ENCODE measurements at places on chromosomes 7 and 10.

GRCh38 chr7:99554939-99555338 lies 3.0 kb upstream of the FAM200A start:
- H3K4me1 ChIP-seq = peaks cover 6% of the 10 kb centered on the region
- no peak overlapping the region for H3K27ac ChIP-seq
- no peaks in the 10 kb centered on the region for H3K27me3 ChIP-seq

- no peaks in the 10 kb centered on the region for H3K36me3 ChIP-seq
- no peak overlapping the region for H3K4me3 ChIP-seq
- no peak for DNase-seq
- H3K27ac ChIP-seq = no peak overlapping the region
Measured at GRCh38 chr7:106887421-106887820, 22.3 kb downstream of the PIK3CG start.

DNA sequence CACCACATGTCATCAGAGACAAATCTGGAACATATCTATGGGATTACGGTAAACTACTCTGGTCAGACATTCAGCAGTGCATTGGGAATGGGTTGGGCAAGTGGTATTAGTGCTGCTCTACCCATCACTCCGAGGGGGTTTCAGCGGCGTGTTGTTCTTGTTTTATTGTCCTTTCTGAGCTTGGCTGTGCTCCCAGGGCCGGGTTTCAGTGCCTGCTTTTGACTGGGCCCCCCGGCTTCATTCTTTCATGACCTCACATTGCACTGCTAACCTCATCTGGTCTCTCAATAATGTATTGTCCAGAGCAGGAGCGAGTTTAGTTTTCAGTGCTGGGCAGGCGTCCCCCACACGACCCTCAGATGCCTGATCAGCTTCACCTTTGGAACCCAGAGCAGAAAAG lies 364.6 kb downstream of the PAXIP1 start:
- H3K4me1 ChIP-seq = no peaks in the 10 kb centered on the region
- H3K4me3 ChIP-seq = no peak overlapping the region
- no peak overlapping the region for H3K27ac ChIP-seq
- no peaks in the 10 kb centered on the region for H3K36me3 ChIP-seq
- H3K27me3 ChIP-seq = no peaks in the 10 kb centered on the region

DNA sequence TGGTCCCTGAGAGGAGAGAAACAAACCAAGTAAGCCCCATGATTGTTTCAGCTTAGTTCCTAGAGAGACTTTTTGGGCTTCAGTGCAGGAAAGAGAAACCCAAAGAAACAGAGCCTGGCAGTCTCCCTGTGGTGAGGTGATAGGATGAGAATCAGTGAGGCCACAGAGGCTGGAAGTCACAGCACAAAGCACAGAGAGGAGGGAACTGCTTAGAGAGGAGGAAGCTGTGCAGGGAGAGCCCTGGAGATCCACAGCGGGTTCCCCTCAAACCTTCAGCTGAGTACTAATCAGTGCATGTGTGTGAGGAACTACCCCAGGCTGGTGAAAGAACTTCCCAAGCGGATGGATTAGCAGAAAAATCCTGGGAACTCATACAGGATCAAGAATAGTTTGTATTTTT lies 27.4 kb upstream of the HECW1 start:
- no peak for DNase-seq
- no peaks in the 10 kb centered on the region for H3K4me1 ChIP-seq
- H3K27me3 ChIP-seq = no peaks in the 10 kb centered on the region
- H3K4me3 ChIP-seq = no peak overlapping the region

DNA sequence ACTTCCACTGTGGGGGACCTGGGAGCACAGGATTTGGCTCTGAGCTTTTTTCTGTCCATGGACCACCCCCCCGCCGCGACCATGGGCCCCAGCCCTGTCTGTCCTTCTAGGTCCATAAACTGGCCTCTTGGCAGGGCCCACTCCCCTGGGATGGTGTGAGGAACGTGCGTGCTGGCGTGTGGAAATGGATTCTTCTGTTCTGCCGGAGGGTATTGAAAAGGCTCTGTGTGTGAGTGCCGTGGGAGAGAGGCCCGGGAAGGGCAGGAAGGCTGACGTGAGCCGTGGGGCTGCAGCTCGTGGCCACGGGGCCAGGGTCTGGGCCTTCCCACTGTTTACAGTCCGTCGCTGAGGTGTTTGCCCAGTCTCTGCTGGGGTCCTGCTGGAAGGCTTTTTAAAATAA lies 123.7 kb downstream of the GRK5 start:
- no peak overlapping the region for H3K4me3 ChIP-seq
- H3K27me3 ChIP-seq = no peaks in the 10 kb centered on the region

DNA sequence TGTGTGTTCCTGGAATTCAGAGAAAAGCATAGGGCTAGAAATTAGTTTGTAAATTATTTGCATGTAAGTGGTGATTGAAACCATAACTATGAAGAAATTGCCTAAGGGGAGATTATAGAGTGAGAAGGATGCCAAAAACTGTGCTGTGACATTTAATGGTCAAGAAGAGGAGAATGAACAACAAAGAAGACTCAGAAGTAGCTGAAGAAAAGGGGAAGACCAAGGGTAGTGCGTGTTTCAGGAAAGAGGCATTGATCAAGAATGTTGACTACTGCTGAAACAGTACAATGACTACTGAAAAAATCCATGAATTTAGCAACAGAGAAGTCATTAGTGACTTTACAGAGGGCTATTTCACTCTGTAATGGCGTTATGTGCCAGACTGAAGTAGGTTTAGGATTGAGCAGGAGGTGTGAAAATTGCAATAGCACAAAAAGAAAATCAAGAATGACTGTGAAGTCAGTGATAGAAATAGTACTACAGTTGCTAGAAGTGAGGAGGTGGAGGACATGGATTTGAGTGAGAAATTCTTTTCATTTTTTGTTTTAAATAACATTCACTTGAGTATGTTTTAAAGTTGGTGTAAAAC lies 28.9 kb upstream of the SAMD9L start:
- no peak overlapping the region for H3K4me3 ChIP-seq
- H3K27me3 ChIP-seq = no peaks in the 10 kb centered on the region
- no peak for DNase-seq
- H3K27ac ChIP-seq = no peak overlapping the region
- no peaks in the 10 kb centered on the region for H3K36me3 ChIP-seq
